Fibroblast of villous mesenchyme (primary cell): ENCODE measurements at places on chromosomes 4 and X. TPM values are rescaled to one million over a fixed set of nuclear protein-coding genes. Genes with fewer than 3 reads are reported as not detected.

DNA sequence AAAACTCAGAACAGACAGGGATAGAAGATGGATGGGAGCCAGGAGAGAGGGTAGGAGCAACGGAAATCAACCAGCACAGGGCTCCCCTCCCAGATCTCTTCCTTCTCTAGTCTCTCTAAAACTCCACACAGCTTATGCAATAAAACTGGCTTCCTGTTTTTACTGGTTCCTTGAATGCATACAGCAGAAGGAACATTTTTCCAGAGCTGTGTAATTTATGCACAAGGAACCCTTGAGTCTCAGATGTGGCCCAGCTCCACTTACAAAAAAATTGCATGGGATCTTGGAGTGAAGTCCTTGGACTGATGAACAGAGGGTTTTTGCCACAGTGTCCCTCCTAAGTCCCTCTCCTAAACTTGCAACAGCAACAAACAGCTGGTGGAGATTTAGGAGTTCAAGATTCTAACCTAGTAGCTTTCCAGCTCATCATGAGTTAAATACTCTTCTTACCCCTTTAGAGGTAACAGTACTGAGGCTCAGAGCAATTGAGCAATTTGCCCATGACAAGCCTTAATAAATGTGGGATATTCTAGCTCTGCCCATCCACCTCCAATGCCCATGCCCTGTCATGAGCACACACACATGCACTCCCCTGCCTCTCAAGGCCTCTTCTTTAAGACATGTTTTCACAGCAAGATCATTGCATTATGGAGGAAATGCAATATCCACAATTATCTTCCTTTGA lies 18.4 kb upstream of the CC2D2A start:
- DNase-seq: peak; percentile 66

DNA sequence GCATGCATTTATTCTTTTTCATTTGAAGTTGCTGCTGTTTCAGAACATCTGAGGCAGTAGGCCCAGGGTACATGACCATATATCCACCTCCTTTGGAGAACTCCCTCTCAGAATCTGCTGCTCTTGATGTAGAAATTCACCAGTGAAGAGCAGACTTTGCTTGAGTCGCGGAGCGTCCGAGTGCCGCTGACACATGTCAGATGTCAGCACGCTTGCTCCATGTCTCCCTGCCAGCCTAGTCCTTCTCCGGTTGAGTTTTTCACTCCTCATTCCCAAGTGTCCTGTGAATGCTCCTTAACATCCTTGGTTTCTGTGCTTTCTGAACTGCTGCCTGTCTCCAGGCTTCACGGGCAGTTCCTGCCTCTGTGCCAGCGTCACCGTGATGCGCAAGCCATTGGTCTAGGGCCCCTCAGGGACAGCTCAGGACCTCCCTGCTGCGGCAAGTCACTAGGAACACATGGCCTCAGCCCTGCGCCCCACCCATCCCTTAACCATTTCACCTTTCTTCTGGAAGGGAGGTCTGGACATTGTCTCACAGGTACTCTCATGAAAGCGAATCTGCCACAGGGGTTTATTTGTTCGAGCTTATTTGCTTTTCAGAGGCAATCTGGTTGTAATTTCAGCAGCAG lies 93.1 kb upstream of the RBPJ start:
- no peak for DNase-seq

Gene GPM6B
- total RNA-seq: under 0.01 and 1.3 TPM in 2 replicates

GRCh38 chrX:129077424-129078170 lies 445.7 kb downstream of the SMARCA1 start:
- DNase-seq: no peak

GRCh38 chr4:76430519-76431388 lies 4.3 kb upstream of the SHROOM3 start:
- peak; percentile 61 for DNase-seq

DNA sequence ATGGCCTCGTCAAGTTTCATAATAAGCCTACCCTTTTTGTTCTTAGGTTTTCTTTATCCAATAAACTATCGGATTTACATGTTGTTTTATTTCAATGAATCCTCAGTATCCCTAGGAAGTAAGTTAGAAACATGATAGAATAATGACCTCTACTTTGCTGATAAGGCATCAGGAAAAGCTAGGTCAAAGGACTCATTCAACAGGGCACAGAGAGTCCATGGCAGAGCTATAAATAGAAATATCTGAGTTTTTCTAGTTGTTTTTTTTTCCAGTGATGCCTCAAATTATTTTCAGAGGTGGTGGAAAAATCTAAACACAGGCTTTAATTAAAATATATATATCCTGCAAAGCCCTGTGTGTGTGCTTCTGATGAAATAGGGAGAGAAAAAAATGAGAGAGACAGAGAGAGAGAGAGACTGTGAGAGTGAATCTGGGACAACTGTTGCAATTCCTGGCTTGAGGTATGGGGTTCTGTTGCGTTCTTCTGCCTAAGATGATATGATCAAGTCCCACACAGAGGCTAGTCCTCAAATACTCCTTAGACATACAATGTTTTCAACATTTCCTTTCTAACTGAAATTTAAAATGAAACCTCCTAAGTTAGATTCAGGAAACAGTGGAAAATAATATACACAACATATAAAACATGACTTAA lies 139.9 kb downstream of the HDX start:
- peak; percentile 45 for DNase-seq

DNA sequence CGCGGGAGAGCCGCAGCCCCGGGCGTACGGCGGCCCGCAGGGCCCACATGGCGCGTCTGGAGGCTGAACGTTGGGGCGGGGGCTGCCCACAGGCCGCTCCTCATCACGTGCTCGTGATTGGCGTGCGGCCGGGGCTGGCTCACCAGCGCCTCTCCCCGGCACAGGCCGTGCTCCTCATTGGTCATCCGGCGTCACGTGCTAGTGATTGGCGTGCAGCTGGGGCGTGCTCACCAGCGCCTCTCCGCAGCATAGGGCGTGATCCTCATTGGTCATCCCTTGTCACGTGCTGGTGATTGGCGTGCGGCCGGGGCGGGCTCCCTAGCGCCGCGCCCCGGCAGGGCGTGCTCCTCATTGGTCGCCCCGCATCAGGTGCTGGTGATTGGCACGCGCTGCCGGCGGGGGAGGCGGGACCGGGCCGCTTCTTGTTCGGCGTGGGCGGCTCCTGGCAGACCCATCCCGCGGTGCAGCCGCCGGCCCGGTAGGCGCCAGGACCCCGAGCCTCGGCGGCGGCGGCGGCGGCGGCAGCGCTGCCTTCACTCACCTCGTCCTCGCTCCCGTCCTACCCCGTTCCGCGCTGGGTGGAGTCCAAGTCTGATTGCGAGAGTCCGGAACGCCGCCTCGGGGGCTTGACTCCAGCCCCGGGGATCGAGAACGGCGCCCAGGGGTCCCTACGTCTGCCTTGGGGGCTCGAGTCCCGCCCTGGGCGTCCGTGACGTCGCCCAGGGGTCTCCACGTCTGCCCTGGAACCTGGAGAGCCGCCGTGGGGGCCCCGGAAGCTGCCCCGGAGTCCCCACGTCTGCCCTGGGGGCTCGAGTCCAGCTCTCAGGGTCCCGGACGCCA lies at the start of gene GTPBP6:
GTPBP6 (minus strand) TSS at position 58 of the 840 bp plus-strand sequence; CDS start at position 49, 9 bp downstream.
- DNase-seq: peak; percentile 100

GRCh38 chrX:16785247-16786138 lies 773 bp upstream of the TXLNG start:
- DNase-seq: no peak

DNA sequence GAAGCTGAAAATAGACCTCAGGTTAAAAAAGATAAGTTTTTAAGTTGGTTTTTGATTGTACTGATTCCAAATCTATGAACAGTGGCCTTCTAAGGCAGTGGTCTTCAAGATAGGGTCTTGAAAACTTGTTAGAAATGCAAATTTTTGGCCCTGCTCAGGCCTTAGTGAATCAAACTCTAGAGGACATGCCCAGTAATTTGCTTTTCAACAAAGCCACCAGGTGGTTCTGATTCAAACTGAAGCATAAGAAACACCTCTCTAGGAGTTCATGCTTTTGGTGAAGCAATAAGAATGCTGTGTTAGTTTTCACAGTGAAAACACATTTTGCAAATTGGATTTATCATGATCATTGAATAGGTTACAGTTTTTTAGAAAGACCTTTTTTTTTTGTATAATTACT lies 1849.4 kb upstream of the AGA start:
- no peak for DNase-seq

Gene SLITRK2
- not detected in 2 replicates for total RNA-seq

GRCh38 chrX:124217304-124218251 lies 114.9 kb upstream of the TEX13D start:
- DNase-seq: no peak

Gene ASB5
- total RNA-seq: 1.3 and 7.4 TPM in 2 replicates

Gene SLC25A4
- 8.4 and 14.7 TPM in 2 replicates for total RNA-seq

- no peak for DNase-seq
Measured at GRCh38 chrX:73127700-73128241, 48.5 kb upstream of the PABPC1L2A start.

GRCh38 chr4:77576351-77576750 lies 29.3 kb upstream of the CXCL13 start:
- no peak for DNase-seq

DNA sequence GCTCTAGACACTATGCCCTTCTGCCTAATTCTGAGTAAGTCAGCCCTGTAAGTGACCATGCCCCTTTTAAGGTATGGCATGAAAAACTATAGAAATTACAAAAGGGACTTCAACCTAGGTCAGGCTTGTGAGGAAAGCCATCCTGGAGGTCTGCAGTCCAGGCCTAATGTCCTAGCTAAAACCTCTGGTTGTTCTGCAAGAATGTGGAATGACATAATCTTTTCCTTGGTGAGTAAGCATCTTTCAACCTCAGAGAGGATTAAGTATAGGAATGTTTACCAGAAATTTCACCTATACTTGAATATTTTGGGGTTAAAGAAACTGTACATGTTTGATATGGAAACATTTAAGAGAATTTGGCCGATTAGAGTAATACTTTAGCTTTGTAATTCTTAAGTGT lies 23.8 kb upstream of the HPSE start:
- peak; percentile 71 for DNase-seq

Gene FOXR2
- not detected in 2 replicates for total RNA-seq

- no peak for DNase-seq
Measured at GRCh38 chrX:16745659-16746058, 26.2 kb downstream of the SYAP1 start.

- DNase-seq: no peak
Measured at GRCh38 chr4:78345237-78345636, 206.3 kb upstream of the ANXA3 start.

Gene NOX1
- under 0.01 TPM in 1 of 2 replicates, not detected in the other for total RNA-seq

GRCh38 chr4:119656342-119656741 lies 27.7 kb upstream of the PDE5A start:
- DNase-seq: no peak

Gene PRKG2
- under 0.01 and 0.64 TPM in 2 replicates for total RNA-seq

DNA sequence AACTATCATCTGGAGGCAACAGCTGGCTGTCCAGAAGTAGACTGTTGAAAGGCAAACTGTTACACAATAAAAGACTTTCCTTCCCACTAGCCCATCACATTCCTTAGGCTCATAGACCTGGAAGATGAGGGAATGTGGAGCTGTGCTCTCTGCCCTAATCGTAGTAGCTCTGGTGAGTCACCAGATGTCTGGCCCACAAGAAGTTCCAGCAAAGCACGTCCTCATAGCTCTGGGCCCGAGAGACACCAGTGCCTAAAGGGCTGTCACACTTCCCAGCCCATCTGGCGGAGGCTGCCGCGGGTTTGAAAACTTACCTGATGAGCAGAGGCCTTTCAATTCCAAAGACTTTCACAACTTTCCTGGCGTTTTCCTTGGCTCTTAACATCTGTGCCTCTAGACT lies 81.7 kb upstream of the STOX2 start:
- DNase-seq: peak; percentile 31

Gene VSIG4
- not detected in 2 replicates for total RNA-seq

Gene CCDC158
- under 0.01 and 0.43 TPM in 2 replicates for total RNA-seq

- no peak for DNase-seq
Measured at GRCh38 chr4:53208753-53209152, 157.1 kb downstream of the SCFD2 start.

DNA sequence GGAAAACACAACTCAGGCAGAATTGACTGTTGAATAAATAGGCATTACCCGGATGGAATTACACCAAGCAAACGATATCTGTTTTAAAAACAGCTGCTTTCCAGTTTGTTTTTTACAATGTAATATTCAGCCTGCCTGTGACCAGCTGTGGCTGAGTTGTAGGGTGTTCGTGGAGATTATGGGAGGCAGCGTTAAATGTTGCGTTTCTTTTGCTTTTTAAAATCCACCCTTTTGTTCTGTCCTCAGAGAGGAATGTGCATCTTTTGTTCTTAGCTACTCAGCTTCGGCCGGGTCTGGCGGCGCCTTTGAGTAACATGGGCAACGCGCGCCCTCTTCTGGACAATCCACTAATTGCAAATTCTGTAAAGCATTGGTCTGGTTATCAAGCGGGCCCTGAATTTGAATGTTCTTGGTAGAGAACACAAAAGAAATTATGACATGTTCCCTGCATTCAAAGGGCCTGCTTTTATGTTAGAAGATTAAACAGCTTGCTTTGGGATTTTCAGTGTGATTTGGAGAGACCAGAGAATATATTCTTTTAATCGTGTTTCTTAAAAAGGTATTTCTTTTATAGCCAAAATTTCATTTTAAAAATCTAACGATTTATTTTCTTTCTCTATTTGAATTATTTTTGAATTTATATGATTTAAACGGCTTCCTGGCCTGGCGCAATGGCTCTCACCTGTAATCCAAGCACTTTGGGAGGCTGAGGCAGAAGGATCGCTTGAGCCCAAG lies 76.3 kb upstream of the TRIM2 start:
- peak; percentile 84 for DNase-seq

- DNase-seq: peak; percentile 92
Measured at GRCh38 chr4:125728568-125728967, 413.8 kb downstream of the FAT4 start.
